ENCODE measurements at places on chromosomes 6 and 20.

GRCh38 chr20:48754292-48754691 lies 73.5 kb downstream of the PREX1 start:
- DNase-seq, result no peak

GRCh38 chr6:20939161-20939775 lies 405.0 kb downstream of the CDKAL1 start:
- no peak for DNase-seq

GRCh38 chr6:143176090-143177021 lies 115.7 kb downstream of the AIG1 start:
- no peak for DNase-seq

GRCh38 chr20:12594410-12595088 lies 414.2 kb upstream of the SPTLC3 start:
- DNase-seq, result no peak

- peak; percentile 7 for DNase-seq
Measured at GRCh38 chr20:21395666-21396598, 1.4 kb downstream of the NKX2-4 start.

DNA sequence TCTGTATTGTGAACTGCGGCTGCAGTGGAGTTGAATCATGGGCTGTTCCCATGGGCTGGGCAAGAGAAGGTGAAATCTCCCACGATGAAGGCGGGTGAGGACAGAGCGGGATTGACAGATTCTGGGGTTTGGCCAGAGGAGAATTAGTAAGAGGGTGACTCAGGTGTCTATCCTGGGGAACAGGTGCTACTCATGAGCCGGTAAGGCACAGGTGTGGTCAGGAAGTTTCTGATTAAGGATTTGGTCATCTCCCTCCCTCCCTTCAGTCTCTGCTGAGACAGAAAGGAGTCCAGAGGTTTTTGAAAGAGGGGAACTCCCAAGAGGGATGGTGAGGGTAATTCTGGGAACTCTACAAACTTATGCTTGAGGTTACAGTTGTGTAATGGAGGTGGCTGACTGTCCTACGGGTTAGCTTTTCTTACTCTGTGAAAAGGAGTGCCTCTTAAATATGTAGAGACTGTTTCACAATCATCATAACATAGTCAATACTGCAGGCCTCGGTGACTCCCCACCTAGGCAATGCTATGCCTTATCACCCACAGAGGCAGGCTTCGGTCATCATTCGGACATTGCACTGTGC lies 31.5 kb downstream of the SERPINB1 start:
- DNase-seq, result peak; percentile 35

GRCh38 chr20:55755411-55755810 lies 249.9 kb downstream of the CBLN4 start:
- no peak for DNase-seq

DNA sequence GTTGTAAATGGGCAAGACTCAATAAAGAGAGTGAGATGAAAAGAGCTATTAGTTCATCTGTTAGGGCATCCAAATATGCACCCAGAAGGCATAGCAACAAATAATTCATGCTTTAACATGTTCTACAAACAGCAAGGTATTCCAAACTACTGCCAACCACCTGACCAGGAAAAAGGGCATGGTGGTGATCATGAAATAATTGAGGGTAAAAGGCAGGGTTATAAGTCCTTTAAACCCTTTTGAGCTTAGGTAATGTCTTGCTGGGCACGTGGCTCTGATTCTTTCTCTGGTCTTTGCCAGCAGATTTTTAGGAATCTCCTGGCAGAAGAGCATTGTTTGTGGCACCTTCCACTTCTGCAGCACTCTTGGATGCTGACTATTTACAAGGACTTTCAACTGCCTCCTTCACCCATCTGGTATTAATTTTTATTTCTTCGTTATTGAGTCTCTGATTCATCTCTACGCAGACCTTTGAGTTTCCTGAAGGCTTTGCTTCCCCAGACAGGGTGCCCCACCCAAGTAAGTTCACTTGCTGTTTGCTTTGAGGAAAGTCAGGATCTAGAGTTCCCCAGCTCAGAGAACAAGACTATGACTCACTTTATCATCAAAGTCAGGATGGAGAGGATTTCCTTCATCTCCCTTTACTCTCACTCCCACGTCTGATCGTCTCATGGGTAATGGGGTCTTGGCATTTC lies 83.4 kb upstream of the NEDD9 start:
- no peak for DNase-seq

DNA sequence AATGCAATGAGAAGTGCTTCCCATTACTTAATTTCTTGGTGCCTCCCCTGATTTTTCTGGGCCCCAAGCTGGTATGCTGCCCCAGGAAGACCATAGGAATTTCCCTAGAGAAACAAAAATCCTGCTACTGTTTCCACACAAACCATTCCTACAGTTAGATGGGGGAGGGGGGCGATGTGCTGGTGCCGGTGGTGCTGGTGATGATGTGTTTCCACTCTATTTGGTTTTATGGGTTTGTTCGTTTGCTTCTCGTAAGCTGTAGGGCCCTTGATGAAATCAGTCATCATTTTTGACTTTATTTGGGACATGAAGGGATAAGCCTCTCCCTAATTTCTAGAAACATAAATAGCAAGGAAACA lies 105.1 kb downstream of the MKKS start:
- DNase-seq, result no peak

GRCh38 chr6:14142063-14142450 lies 24.5 kb downstream of the CD83 start:
- no peak for DNase-seq

GRCh38 chr6:52540286-52540902 lies 36.5 kb downstream of the TRAM2 start:
- no peak for DNase-seq

DNA sequence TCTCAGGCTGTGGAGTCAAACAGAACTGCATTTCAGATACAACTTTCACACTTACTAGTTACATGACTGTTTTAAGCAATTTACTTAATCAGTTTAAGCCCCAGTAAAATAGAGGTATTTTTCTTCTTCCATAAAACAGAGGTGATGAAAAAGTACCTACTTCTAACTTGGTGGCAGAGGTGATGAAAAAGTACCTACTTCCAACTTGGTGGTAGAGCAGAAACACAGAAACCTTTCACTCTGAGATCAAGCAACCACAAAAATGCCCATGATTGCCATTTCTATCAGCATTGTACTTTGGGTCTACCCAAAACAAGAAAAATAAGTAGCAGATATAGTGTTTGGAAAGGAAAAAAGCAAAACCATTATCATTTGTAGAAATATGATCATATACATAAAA lies 148.7 kb downstream of the OPRM1 start:
- DNase-seq, result no peak

GRCh38 chr20:12965212-12965869 lies 43.4 kb upstream of the SPTLC3 start:
- no peak for DNase-seq

GRCh38 chr6:144993870-144994269 lies 708.7 kb downstream of the UTRN start:
- DNase-seq, result no peak

DNA sequence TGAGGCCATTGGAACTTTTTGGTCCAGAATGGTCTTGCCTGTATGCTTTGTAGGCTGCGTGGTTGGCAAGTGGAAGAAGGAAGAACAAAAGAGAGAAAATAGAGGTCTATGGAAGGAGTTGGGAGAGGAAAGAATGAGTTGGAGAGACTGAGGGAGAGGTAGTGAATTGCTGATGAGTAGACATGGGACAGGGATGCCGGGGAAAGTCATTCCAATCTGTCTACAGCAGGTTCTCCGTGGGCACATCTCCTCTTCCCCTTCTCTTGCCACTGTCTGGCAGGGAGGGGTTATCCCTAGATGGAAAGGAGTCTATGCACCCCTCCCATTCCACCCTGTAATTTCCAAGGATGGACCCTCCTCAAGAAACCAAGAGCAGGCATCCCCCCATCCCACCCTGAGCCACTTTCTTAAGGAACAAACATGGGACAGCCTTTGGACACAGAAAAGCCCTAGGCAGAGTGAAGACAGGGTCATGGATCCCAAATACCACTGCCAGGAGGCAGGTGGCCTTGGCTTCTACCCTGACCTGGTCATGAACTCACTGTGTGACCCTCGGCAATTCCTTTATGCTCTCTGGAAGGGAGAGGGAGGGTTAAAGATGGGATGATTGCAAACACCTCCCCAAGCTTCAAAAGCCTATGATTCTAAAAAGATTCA lies 196.9 kb downstream of the LRFN2 start:
- DNase-seq, result no peak

DNA sequence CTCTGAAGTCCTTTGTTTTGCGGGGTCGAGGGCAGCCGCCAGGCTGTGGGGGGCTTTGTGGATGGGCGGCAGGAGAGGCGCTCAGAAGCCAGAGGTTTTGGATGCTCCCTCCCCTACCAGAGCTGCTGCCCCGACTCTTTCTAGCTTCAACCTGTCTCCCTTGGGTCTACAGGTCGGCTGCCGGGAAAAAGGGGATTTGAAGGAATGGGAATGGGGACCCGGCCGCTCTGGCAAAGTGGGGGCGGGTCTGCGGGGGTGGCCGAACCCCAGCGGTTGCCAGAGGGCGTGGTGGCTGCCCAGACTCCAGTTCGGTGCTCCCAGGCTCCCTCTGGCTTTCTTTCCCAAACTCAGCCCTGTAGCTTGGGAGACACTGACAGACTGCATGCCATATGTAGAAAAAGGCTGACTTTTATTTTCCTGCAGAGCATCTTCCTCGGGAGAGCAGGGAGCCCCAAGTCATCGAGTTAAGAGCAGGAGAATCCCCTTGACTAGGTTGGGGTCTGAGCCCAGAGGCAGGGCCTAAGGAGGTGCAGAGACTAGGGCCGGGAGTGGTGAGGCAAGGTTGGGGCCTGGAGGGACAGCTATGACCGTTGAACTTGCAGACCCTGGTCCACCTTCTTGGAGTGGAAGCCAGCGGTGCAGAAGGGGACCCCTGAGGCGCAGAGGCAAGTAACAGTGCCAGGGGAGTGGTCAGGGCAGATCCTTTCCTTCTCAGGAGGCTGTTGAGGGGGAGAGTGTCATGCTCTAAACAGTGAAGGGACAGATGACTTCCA lies 1.4 kb upstream of the PPP1R18 start:
- DNase-seq, result no peak

- DNase-seq, result peak; percentile 26
Measured at GRCh38 chr6:118709859-118710350, 58.5 kb upstream of the CEP85L start.

DNA sequence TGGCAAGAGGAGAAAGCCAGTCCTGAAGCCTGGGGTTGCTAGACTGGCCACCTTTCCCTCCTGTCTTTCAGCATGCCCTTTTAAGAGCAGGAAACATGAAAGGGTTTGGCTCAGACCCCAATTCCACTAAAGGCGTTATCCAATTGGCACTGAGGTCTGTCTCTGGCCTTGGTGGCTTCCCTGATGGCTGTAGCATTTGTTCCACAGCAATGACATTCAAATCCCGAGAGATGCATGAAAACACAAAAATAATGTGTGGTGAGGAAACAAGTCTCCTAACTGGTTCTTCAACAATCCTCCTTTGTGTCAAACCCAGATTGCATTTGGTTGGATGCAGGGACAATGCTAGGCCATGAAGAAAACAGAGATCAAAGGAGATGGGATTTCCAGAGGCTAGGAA lies 56.5 kb upstream of the ADTRP start:
- DNase-seq, result no peak

DNA sequence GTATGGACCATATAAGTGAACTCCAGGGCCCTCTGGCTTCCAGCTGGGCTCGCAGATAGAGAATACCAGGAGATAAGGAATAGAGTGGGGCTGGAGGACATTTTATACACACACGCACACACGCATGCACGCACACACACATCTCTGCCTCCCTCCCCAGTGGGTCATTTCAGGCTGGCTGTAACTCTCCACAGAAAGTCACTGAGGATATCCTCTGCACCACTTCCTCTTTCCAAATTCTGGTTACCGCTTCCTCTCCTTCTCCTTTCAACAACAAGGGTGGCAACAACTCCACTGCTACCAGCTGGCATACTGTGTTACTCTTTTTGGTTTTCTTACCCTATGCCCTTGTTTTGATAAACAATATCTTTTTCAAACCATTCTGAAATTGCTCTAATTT lies 280.2 kb downstream of the COL12A1 start:
- no peak for DNase-seq

DNA sequence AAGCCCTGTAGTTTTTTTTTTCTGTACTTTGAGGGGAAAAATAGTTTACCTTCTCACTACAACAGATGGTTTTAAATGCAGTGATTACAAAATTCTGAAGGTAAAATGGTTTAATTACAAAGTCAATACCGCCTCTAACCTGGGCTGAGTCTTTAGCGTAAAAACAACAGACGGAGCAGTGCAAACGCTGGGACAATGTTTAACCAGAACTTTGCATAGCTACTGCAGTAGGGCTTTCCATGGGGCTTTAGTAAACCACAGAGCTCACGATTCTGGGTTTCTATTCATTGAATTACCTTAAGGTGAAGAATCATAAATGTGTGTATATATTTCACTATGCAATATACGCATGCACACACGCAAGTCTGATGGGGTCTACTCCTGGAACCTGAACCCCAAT lies 77.9 kb downstream of the RFX6 start:
- no peak for DNase-seq

DNA sequence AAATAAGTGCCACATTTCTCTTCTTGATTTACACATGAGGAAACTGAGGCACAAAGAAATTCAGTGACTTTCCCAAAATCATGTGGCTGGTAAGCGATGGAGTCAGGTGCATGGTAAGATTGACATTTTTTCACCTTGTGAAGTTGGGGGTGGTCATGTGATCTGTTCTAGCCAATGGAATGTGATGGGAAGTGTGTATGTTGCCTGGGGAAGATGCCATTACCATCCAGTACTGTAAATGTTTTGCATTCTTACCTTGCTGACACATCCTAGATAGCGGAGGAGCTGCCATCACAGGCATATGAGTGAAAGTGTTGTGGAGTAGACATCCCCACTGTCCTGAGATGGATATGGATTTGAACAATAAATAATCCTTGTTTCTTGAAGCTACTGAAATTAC lies 499.6 kb upstream of the SULF2 start:
- no peak for DNase-seq

DNA sequence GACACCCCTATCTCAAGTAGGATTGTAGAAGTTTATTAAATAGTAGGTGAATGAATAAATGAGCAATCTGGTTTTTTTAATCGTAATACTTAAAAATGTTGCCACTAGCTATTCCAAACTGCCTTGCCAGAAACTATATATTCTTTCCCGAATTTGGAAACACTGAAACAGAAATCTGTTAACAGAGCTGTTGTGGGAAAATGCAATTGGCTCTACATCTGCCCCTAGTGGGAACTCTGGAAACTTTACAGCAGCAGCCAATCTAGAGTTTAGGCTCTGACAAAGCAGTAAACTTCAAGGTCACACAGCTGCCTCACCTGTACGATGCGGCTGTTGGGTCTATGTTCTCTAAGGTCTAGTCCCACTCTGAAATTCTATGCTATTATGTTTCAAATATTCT lies 41.7 kb downstream of the SYNE1 start:
- no peak for DNase-seq

Measured in left colon (tissue), 2 donors.